NCI-H2107 (cell line): ENCODE measurements at places on chromosomes 7 and 10.

GRCh38 chr7:136940917-136941316 is 72.5 kb downstream of the CHRM2 start:
- DNase-seq: no peak

GRCh38 chr10:62492012-62492869 is 118.1 kb downstream of the ZNF365 start:
- DNase-seq: no peak

GRCh38 chr7:9250876-9251275 is 817.5 kb downstream of the NXPH1 start:
- no peak for DNase-seq

DNA sequence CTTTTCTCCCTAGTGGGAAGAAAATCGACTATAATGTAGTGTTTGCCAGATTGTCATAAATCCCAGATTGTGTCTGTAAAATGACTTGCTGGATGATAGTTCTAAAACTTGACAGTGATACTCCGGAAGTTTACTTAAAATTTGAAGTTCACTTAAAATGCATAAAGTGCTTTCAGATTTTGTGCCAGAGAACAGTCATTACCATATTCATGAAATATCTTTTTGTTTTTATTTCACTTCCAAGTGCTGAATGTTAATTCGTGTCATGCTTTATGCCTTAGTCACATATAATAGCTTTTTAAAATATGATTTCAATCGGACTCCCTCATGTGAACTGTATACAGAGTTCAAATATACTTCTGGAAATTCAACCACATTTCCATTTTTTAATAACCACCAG is 30.4 kb downstream of the PRPF18 start:
- no peak for DNase-seq

- no peak for DNase-seq
Observed at GRCh38 chr10:43138757-43139241, 554 bp downstream of the CSGALNACT2 start.

DNA sequence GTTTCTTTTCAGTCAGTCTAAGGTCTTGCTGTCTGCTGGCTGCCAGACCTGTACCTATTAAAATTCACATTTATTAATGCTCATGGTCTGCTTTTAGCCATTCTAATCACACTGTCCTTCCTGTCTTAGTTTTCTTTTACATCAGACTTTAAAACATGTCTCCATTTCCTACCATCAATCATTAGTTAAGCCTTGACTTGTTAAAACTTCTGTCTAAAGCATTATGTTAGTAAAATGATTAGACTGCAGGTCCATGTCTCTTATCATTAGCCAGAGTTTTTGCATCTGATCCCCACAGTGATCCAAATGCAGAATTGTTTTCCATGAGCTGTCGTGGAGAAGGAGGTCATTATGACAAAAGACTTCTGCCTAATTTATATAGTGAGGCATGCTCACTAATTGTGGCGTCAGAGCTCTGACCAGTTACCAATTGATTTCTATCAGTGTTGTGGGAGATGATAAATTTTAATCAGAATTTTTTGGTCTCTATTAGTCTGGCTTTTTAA is 226.5 kb downstream of the DKK1 start:
- no peak for DNase-seq

DNA sequence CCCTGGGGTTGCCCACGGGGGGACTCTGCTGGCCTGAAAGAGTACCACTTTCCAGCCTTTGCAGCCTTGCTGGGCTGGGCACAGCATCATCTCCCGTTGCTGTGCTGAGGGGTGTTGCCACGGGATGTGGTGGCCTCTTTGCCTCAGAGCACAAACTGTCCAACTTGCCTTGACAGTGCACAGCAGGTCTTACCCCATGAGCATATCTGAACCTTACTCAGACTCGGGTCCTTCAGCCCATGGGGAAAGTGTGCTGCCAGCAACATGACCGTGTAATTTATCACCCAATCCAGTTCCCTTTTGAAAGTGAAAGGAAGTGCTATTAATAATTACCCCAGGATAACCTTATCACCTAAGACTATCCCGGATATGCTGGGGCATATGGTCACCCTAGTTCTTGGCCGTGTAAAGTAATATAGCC is 46.8 kb downstream of the TBXAS1 start:
- DNase-seq: no peak

- DNase-seq: no peak
Observed at GRCh38 chr7:155484483-155485399, 26.8 kb downstream of the EN2 start.

GRCh38 chr10:125284875-125285597 is 124.7 kb upstream of the CTBP2 start:
- DNase-seq: no peak

DNA sequence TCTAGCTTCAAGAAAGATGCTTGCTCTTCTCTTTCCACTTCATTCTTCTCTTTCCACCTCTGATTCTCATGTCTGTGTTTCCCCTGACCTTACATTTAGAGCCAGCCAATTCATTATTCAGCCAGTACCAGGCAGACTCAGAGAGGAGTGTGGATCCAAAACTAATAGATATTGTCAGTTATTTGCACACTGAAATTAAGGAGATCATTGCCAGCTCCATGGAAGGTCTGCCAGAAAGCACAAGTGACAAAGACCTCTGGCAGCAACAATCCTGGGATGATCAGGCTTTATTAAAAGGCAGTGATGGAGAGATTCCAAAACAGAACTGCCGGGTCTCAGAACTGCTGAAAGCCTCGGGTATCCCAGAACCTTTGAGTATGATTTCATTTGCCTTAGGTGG is 749.4 kb downstream of the XPNPEP1 start:
- DNase-seq: no peak

- DNase-seq: no peak
Observed at GRCh38 chr10:126904818-126905701, at the start of gene DOCK1. Gene DOCK1, plus strand, starts transcription at chr10:126905428. Its CDS starts 90 bp downstream, at chr10:126905518.

- DNase-seq: no peak
Observed at GRCh38 chr7:101205901-101206664, 5.2 kb upstream of the MOGAT3 start.

GRCh38 chr10:49407552-49408137 is 11.8 kb upstream of the DRGX start:
- DNase-seq: peak; percentile 45

DNA sequence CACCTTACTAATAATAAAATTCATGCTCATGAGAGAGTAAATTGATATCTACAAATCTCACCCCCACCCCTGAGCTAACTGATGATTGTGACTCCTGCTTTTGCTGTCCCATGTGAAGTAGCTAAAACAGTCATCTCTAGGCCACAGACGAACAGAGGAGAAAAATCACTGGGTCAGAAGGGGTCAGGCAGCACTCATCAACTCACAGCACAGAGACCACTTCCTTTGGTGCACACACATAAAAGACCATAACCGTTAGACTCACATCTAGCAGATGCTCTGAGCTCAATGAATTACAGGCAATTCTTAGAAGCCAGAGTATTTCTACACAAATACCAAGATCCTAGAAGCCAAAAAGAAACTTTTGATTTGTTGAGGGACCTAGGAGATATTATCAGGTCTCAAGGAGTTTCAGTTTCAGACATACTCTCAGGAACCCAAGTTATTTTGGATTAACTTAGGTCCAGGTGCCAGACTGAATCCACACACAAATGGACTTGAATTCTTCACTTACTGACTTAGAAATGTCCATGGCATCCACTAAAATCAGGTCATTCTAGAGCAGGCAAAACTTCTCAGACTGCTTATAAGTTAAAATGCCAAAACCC is 65.0 kb upstream of the TES start:
- DNase-seq: no peak

DNA sequence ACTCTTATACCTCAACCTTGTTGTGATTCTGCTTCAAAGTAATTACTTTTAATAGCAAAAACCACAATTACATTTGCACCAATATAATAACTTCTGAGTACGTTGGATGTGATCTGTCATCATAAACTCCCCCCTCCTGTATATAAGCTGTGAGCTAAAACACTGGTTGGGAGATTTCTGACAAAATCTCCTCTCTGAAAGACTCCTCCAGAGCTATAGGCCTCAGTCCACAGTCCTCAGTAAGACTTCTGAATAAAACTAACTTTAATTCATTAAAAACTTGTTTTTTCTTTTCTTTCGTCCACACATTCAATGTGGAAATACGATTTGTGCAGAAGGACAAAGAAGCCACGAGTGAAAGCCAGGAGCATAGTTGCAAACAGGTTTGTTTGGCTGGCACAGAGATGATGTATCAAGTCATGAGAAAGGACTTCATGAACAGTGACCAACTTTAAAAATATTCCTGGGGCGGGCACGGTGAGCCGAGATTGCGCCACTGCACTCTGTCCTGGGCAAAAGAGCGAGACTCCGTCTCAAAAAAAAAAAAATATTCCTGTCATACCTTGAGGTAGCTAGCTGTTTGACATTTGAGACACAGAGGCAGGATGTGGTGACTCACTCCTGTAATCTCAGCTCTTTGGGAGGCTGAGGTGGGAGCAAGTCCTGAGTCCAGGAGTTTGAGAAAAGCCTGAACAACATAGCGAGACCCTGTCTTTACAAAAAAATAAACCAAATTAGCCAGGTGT is 91.1 kb upstream of the ARHGAP21 start:
- DNase-seq: no peak

- no peak for DNase-seq
Observed at GRCh38 chr7:39410582-39410981, 155.6 kb upstream of the YAE1 start.

GRCh38 chr7:80393786-80394185 is 118.1 kb downstream of the GNAT3 start:
- peak; percentile 29 for DNase-seq

DNA sequence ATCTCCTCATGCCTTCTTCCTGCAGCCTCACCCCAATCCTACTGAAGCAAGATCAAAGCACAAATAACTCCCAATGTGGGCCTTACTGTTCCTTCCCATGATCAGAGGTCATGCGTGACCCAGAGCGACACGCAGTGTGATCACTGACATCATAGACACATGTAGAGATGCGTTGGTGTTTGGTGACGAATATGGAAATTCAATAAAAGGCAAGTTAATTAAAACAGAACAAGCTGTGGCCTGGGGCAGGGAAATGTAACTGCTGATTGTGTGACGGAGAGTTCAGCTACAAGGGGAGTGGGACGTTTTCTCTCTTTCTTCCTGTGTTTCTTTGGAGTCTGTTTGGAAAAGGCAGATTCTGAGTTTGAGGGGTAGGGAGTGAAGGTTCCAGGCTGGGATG is 34.8 kb upstream of the CARD11 start:
- no peak for DNase-seq
